ENCODE measurements at places on chromosomes 13 and 19. TPM values are rescaled to one million over a fixed set of nuclear protein-coding genes. Genes with fewer than 3 reads are reported as not detected.
A peak's percentile ranks its signal among the peaks of the same experiment; 100 is the strongest.

DNA sequence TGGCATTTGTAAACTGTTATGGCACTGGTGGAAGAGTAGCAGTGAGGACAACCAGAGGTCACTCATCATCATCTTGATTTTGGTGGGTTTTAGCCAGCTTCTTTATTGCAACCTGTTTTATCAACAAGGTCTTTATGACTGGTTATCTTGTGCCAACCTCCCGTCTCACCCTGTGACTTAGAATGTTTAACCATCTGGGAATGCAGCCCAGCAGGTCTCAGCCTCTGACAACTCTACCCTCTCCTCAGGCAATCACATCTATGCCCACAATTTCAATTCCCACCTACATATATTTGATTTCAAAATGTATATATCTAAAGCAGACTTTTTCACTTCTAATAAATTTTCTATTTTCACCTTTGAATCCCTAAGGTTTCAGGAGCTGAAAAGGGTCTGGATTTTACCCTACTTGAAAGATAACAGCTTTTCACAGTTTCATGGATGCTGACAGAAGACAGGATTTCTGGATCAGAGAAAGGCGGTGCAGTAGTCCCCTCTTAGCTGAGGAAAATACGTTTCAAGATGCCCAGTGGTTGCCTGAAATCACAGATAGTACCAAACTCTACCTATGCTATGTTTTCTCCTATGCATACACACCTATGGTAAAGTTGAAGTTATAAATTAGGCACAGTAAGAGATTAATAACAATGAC lies 1171.8 kb downstream of the DIAPH3 start:
- no peak for ATAC-seq

The PRR20A gene
- not detected for total RNA-seq

GRCh38 chr19:12364391-12365235 lies 870 bp downstream of the ZNF442 start:
- ATAC-seq: no peak

- ATAC-seq: no peak
Measured at GRCh38 chr19:46736531-46737297, 9.1 kb upstream of the FKRP start.

The ZNF536 gene
- total RNA-seq: not detected

The PLIN3 gene
- 56.7 TPM for total RNA-seq

DNA sequence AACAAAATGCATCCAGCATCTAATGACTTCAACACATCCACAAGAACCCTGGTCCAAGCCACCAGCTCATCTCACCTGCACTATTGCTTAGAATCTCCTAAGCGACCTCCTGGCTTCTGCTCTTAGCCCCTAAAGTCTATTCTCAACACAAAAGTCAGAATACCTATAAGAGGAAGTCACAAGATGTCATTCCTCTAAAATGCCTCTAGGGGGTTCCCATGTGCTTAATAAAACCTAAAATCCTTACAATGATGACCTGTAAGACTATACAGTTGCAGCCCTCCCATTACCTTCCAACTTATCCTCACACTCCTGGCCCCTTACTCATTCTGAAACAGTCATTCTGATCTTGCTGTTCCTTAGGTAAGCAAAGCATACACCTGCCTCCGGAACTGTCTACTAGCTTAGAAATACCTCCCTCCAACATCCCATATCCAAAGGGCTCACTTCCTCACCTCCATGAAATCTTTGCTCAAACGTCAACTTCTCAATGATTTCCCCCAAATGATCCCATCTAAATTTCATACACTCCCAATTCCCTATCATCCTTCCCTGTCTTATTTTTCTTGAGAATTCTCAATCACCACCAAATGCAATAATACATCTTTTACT lies 10.0 kb downstream of the ATP7B start:
- peak; percentile 69 for ATAC-seq
